HuH-7 (cell line): ENCODE measurements at places on chromosomes 7 and 10.
A peak's percentile ranks its signal among the peaks of the same experiment; 100 is the strongest.

GRCh38 chr10:123527151-123527550, 139.0 kb upstream of the GPR26 start:
- DNase-seq: no peak

DNA sequence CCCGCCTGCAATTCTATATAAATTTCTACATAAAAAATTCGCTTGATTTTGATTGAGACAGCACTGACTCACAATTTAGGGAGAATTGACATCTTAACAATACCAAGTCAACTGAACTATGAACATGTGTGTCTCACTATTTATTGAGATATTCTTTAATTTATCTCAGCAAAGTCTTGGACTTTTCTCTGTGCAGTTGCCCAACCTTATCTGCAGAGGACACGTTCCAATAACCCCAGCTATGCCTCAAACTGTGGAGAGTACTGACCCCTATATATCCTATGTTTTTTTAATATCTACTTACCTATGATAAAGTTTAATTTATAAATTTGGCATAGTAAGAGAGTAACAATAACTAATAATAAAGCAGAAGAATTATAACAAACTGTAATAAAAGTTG, 69.4 kb upstream of the PIP4K2A start:
- no peak for DNase-seq

- no peak for DNase-seq
Observed at GRCh38 chr10:89525556-89525955, 9.8 kb downstream of the SLC16A12 start.

GRCh38 chr7:8515640-8516185, 82.3 kb downstream of the NXPH1 start:
- no peak for DNase-seq

GRCh38 chr7:52271703-52272102, 763.7 kb upstream of the POM121L12 start:
- DNase-seq: no peak

GRCh38 chr7:28408105-28408959, 4.0 kb upstream of the CREB5 start:
- no peak for DNase-seq

DNA sequence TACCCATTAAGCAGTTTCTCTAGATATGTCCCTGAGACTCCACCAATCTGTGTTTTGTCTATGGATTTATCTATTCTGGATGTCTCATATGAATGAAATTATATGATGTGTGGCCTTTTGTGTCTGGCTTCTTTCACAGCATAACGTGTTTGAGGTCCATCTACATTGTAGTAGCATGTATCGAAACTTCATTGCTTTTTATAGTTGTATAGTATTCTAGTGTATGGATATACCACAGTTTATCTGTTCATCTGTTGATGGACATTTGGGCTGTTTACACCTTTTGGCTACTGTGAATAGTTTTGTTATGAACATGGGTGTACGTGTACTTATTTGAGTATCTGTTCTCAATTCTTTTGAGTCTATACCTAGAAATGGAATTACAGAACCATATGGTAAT, 9.6 kb downstream of the KAT6B start:
- no peak for DNase-seq

- no peak for DNase-seq
Observed at GRCh38 chr7:132650498-132650897, 74.2 kb upstream of the PLXNA4 start.

- DNase-seq: no peak
Observed at GRCh38 chr7:136166521-136166920, 189.4 kb upstream of the MTPN start.

- no peak for DNase-seq
Observed at GRCh38 chr10:22434521-22434920, 89.2 kb downstream of the SPAG6 start.

DNA sequence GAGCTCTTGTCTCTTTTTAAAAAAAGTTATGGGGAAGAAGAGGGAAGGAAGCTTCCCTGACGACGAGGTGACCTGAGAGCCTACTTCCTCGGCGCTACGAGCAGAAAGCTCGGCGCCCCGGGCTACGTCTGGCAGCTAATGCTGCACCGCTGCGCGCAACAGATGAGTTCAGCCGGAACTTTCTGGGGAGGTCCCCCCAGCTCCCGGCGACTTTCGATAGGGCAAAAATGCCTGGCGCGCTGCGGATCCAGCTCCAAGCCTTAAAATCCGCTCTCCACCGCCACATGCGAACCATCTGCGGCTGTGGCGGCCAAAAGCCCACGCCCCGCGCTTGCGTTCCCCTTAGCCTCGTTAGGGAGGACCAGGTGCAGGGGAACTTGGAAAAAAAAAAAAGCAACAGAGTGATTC, 621 bp downstream of the P4HA1 start:
- DNase-seq: no peak

- no peak for DNase-seq
Observed at GRCh38 chr7:143492043-143492471, 14.4 kb downstream of the TAS2R41 start.

DNA sequence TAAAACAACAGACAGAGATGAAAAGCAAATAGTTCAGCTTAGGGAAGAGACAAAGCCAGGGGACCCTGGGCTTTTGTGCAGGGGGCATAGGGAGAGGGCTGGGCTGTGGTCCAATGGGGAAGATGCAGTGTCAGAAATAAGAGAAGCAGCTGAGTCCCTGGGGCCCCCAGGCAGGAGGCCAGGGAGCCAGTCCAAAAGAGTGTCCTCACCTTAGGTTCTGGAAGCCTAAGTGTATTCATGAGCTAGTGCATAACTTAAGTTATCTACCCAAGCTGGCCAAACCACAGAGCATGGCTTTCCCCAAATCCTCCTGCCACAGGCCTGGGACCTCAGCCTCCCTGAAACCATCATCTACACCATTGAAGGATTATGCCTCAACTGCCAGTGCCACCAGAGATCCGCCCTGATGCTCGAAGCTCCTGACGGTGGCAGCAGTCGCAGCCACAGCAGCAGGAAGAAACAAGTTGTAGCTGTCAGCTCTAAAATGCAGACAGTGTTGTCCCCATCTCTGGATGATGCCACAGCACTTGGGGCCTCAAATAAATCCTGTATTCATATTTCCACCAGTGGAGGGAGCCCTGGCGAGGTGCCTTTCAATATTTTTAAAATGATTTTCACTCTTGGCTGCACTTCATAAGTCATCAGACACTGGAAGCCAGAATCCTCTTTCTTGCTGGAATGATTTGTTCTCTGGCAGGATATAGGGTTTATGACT, 574.6 kb downstream of the GRID1 start:
- no peak for DNase-seq

DNA sequence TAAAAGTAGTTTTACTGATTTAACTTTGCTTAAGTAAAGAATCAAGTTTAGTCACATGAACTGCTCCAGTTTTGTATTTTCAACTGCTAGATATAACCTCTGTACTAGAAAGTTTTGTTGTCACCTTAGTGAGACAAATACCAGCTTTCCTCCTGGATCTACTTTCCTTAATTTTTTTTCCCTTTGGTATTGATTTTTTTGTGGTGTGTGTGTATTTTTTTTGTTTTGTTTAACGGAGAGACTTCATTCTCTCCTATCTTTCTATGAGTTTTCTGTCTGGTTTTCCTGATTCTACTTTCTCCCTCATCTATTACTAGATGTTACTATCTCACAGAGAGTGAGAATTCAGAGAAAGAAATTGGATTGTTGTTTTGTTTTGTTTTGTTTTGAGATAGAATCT, 52.0 kb downstream of the TASOR2 start:
- DNase-seq: no peak

GRCh38 chr7:10300577-10300976, 673.1 kb upstream of the PHF14 start:
- no peak for DNase-seq

- DNase-seq: no peak
Observed at GRCh38 chr10:121481180-121481579, 117.1 kb downstream of the FGFR2 start.

- no peak for DNase-seq
Observed at GRCh38 chr7:28890137-28890536, 68.0 kb downstream of the TRIL start.

- DNase-seq: no peak
Observed at GRCh38 chr10:88092973-88093372, 229.5 kb downstream of the PTEN start.

DNA sequence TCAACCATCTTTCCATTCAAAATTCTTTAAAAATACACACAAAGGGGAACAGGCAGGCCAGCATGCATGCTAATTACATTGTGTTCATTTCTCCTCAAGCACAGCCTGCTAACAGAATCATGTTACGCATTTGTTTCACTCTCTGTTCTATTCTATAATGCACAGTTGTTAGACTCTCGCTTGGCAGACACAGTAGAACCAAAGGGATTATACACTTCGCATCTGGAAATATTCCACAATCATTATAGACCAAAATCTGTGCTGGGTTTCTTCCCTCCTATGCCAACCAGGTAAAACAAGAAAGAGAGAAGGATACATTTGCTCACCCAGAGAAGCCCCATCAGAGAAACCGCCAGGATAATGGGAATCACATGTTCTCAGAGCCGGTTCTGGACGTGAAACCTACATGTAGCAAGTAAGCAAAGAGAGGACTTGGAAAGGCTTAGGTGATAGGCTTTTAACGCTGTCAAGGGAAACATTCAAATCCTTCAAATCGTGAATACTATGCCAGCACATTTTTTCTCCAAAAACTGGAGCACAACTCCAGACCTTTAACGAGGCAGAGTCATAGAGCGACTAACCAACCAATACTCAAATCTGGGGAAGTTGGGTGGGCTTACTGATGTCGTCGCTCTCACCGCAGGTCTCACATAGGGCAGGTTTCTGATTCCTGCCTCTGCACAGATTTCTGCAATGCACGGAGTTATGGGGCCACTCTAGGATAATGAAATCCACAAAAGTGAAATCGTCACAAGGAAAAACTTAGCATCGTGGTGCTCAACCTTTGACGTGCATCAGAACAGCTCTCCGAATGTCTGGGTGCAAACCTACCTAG, 380.5 kb upstream of the AUTS2 start:
- DNase-seq: no peak

DNA sequence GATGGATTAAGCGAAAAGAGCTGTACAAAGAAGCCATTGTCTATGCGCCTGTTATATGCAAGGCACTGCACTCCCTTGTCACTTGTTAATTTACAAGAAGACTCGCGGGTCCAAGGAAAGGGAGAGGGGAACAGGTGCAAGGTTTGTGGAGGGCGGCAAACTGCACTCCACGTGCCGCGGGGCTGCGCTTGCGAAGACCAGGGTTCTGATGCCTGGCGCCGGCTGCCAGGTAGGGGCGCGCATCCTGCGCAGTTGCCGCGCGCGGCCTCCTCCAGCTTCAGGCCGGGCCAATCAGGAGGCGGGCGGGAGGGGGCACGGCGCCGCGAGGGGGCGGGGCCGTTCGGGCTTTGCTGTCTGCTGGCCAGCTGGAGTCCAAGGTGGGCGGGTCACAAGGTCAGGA, 140.6 kb upstream of the PALS2 start:
- no peak for DNase-seq

DNA sequence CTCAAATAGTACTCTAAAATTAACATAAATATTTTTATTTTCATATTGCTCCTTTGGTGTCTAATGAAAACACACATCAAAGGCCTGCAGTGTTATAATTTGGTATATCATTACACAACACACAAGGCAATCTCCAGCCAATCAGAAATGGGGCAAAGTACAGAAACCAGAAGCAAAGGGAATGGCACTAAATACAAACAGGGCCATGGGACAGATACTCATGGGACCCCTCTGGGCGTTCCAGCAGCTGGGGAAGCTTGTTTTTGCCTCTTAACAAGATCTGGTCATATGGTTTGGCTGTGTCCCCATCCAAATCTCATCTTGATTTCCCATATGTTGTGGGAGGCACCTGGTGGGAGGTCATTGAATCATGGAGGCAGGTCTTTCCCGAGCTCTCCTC, 551.8 kb upstream of the NRP1 start:
- DNase-seq: no peak

DNA sequence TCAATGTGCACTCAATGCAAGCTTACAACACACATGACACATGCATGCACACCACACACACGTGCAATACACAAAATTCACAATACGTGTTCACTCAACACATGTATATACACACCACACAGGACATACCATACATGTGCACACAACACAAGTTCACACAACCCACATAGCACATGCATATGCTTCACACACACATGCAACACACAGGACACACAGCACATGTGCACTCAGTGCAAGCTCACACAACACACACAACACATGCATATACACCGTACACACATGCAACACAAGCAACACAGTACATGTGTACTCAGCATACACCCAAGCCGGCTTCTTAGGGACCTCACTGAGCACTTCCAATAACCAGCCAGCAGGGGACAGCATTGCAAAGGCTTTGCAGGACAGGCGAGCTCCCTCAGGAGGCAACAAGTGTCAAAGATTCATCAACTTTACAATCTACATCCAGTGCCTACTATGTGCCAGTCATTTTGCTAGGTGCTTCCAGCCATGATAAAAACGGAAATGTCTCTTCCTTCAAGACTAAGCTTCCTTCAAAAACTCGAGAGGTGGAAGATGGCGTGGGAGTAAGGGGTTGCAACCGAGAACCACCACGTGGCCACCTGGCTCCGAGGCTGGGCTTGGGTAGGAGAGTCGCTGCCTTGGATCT, 61.1 kb downstream of the JCAD start:
- DNase-seq: peak; percentile 75

DNA sequence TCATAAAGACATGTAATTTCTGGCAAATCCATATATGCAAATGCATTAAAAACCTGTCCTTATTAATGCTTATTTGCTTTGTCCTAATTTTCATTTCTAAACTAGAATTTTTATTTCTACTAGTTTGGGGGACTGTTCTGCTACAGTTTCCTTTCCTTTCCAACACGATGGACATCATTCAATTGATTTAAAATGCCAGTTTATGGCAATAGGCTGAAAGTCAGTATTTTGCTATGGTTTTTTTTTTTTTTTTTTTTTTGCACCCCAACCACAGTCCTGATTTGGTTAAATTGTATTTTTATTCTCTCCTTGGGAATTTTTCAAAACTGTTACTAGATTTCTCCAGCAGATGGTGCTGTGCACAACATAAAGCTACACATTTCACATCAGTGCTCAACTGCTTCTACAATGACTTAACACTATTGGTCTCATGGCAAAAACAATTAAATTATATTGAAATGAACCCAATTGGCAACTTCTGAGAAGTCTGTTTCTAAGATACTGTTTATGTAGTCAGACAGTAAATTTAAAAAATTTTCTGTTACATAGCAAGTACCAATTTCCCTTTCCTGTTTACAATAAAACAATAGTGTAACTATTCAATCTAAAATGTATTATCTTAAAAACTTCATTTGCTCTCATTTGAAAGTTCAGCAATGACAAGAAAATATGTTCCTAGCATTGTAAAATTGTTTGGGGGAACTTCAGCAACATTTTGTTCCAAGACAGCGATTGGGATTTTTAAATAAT, 193.8 kb upstream of the CCDC6 start:
- no peak for DNase-seq

GRCh38 chr7:138257459-138258196, 181.4 kb downstream of the AKR1D1 start:
- peak; percentile 42 for DNase-seq

- peak; percentile 17 for DNase-seq
Observed at GRCh38 chr7:107463139-107464078, 6.4 kb upstream of the GPR22 start.

GRCh38 chr10:79048639-79049550, 19.9 kb upstream of the ZMIZ1 start:
- DNase-seq: no peak

GRCh38 chr10:117047947-117048346, 43.0 kb upstream of the SHTN1 start:
- no peak for DNase-seq
